ENCODE measurements at places on chromosomes 12 and 14.

GRCh38 chr12:24044941-24045703 is 95.7 kb upstream of the SOX5 start:
- DNase-seq, result no peak

GRCh38 chr14:81363746-81364378 is 36.3 kb downstream of the STON2 start:
- no peak for DNase-seq

DNA sequence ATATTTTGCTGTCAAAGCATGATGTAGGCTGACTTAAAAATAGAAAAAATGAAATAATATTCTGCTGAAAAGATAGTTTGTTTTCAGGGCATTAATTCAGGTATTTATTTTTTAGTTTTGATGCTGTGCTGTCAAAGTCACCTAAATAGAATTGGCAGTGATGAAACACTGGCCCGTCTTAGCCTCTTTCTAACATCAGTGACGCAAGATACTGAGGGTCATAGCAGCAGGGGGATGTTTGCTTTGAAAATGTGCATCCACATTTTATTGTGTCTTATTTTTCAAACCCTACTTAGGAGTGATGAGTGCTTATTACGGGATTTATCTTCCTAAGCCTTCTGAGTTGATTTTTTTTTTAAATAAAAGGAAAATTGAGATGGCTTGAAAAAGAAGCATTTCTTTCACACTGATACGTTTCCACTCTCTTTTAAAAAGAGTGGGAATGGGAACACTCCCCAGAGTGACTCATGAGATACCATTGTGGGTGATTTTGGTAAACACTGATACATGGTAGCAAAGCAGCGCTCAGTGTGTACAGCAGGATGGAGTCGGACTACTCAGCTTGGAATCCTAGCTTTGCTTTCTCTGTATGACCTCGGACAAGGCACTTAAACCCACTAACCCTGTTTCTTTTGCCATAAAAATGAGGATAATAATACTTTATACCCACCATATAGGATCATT is 290.8 kb downstream of the ERC1 start:
- no peak for DNase-seq

DNA sequence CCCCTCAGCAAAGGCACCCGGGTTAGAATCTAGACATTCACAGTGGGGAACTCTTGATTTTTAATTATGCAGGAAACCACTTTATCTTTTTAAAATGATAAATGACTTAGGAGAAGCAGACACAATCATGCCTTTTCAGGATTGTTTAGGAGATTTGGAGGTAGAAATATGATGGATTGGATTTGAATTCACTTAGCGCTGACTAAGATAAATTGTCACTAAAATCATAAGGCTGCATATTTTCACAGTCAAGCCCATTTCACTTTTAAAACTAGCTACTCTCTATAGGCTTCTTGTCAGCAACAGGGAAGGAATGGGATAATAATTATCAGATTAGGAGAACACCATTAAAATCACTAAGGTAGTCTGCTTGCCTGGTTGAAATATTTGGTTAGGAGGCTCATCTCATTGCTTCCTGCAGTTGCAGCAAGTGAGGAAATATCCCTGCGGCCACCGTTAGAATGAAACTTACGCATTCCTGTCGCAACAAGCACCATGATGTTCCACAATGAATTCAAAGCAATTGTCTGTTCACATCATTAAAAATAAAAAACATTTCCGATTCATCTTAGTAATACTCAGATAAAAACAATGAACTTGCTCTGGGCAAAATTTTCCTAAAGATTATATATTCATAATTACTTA is 31.9 kb downstream of the DACT1 start:
- DNase-seq, result no peak

DNA sequence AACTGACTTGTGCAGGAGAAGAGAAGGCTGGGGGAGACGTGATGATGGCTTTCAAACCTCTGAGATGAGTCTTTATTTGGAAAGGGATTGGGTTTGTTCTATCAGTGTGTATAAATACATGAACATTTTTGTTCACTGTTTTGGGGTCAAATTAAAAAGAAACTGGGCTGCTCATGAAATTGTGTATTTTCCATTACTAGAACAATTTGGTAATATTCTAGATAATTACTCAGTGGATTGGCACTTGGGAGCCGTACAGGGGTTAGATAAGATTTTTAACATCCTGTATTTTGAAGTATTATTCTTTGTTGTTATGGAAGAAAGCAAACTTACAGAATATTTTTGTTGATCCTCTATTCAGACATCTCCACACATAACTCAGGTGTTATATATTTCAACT is 340.6 kb downstream of the PRKD1 start:
- DNase-seq, result no peak

GRCh38 chr12:76176940-76177339 is 92.5 kb upstream of the NAP1L1 start:
- no peak for DNase-seq

- DNase-seq, result no peak
Measured at GRCh38 chr12:81039231-81039630, 38.6 kb upstream of the ACSS3 start.
